ENCODE measurements at places on chromosomes 13 and 19. TPM values are rescaled to one million over a fixed set of nuclear protein-coding genes. Genes with fewer than 3 reads are reported as not detected.

Gene SUCLA2
- 51.9 TPM for total RNA-seq

Gene GRIN2D
- 0.45 TPM for total RNA-seq

GRCh38 chr19:51242881-51243630 is 7.8 kb upstream of the SIGLECL1 start:
- H3K27ac ChIP-seq: no peak overlapping the region
- no peak for DNase-seq
- no peak overlapping the region for H3K4me3 ChIP-seq
- no peaks in the 10 kb centered on the region for H3K4me1 ChIP-seq

- H3K4me3 ChIP-seq: peak overlapping the region; percentile 28
- no peaks in the 10 kb centered on the region for H3K27me3 ChIP-seq
- peak overlapping the region; percentile 82 for H3K27ac ChIP-seq
- H3K4me1 ChIP-seq: peaks cover 34% of the 10 kb centered on the region
- no peak for DNase-seq
These were observed 6.6 kb downstream of the SSBP4 start for GRCh38 chr19:18425515-18426415.

- no peaks in the 10 kb centered on the region for H3K36me3 ChIP-seq
- H3K4me1 ChIP-seq: no peaks in the 10 kb centered on the region
These were observed 17.9 kb upstream of the LSM14A start for GRCh38 chr19:34154401-34154800.

- no peaks in the 10 kb centered on the region for H3K27me3 ChIP-seq
- H3K4me3 ChIP-seq: peak overlapping the region; percentile 79
- H3K4me1 ChIP-seq: peaks cover 6% of the 10 kb centered on the region
- H3K27ac ChIP-seq: peak overlapping the region; percentile 91
- H3K36me3 ChIP-seq: no peaks in the 10 kb centered on the region
These were observed 5.2 kb upstream of the REXO1 start for GRCh38 chr19:1853295-1854038.

GRCh38 chr13:114043421-114044053 is 69.7 kb upstream of the C13orf46 start:
- H3K4me3 ChIP-seq: no peak overlapping the region
- no peak for DNase-seq
- H3K36me3 ChIP-seq: no peaks in the 10 kb centered on the region
- H3K4me1 ChIP-seq: peaks cover 21% of the 10 kb centered on the region
- H3K27ac ChIP-seq: peak overlapping the region; percentile 64

- H3K4me1 ChIP-seq: peaks cover 43% of the 10 kb centered on the region
- H3K36me3 ChIP-seq: no peaks in the 10 kb centered on the region
- no peak overlapping the region for H3K4me3 ChIP-seq
- no peak for DNase-seq
- peak overlapping the region; percentile 87 for H3K27ac ChIP-seq
- H3K27me3 ChIP-seq: peaks cover 4% of the 10 kb centered on the region
These were observed 20.9 kb upstream of the FOSB start for GRCh38 chr19:45446944-45447343.

DNA sequence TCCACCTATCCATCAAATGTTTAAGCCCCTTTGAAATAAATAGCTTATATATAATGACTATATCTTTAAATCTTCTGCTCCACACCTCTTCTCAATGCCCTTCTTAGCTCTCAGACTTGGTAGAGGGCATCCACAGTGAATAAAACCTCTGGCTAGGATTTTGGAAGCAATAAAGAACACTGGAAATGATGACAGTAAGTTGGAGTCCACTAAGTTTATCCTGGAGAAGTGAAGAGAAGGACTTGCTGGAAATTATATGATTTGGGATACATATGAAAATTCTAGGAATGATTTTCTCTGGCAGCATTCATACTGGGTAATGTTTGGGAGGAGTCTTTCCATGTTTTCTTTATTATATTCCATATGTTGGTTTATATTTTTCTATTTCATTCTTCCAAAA is 133.5 kb upstream of the KL start:
- H3K4me3 ChIP-seq: no peak overlapping the region
- no peaks in the 10 kb centered on the region for H3K36me3 ChIP-seq
- no peaks in the 10 kb centered on the region for H3K27me3 ChIP-seq

DNA sequence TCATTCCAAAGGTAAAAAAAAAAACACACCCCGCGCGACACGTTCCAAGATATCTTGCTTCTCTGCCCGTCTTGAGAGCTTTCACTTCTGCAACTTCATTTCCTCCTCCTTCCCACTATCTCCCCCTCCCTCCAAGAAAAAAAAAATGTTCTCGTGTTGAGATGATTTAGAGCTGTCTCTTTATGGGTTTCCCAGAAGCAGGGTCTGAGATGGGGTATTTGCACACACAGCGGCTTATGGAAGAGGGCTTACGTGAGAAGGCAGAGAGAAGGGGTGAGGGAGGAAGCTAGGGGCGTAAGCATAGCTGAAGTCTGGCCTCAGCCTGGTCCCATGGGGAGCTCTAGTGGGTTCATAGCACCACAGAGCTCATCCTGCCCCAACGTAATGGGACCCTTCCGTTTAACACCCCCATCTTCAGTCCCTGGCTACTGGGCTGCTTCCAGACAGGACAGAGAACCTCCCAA is 31.3 kb upstream of the USE1 start:
- peaks cover 5% of the 10 kb centered on the region for H3K4me1 ChIP-seq
- peaks cover 6% of the 10 kb centered on the region for H3K36me3 ChIP-seq
- DNase-seq: no peak
- H3K27ac ChIP-seq: peak overlapping the region; percentile 61
- H3K4me3 ChIP-seq: no peak overlapping the region

DNA sequence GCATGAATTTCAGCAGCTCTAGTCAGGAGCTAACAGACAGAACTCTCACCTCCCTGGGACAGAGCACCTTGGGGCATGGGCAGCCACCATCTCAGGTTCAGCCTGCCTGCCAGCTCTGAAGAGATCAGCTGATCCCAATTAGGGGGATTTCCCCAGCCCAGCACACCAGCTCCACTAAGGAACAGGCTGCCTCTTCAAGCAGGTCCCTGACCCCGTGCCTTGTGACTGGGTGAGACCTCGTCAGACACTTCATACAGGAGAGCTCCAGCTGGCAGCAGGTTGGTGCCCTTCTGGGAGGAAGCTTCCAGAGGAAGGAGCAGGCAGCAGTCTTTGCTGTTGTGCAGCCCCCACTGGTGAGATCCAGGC is 84.5 kb upstream of the UFM1 start:
- no peaks in the 10 kb centered on the region for H3K27me3 ChIP-seq
- no peak overlapping the region for H3K27ac ChIP-seq
- H3K4me1 ChIP-seq: no peaks in the 10 kb centered on the region
- H3K4me3 ChIP-seq: no peak overlapping the region
- no peak for DNase-seq
